Mesenteric fat pad (tissue), 1 donor: ENCODE measurements at places on chromosomes 4 and X.

DNA sequence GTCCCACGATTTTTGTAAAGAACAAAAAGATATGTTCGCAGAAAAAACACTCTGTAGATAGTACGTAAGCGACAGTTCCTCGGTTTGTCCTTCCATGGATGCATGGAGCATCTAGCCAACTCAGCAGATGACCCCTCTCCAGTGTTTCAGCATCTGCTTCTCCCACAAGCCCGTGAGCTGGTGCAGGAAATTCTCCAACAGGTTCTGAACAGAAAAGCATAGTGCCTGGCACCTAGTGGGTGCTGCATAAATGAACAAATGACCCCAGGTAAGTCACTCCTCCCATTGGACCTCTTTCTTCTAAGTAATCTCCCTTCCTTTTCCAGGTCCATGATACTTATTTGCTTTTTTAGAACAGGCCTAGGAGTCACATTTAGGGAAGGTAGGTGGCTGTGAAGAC lies 966 bp upstream of the KIAA0232 start:
- peak; percentile 35 for DNase-seq

GRCh38 chr4:91123742-91124141 lies 996.5 kb downstream of the CCSER1 start:
- DNase-seq = no peak

DNA sequence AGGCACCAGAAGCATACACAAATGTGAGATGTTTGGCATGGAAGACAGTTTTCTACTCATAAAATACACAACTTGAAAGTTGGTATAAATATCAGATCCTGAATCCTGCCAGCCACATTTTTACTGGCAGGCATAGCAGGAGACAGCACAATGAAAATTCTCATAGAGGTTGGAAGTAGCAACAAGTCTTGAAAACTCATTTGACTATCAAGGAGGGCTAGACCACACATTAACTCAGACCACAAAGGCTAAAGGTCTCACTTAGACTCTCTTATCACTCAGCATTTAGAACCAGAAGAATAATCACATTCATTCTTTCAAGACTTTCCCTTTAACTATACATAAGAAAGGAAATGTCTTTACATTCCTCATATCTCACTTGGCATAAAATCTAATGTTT lies 56.5 kb downstream of the SORBS2 start:
- no peak for DNase-seq

- DNase-seq = no peak
Measured at GRCh38 chrX:11533199-11533651, 132.5 kb downstream of the ARHGAP6 start.

- DNase-seq = no peak
Measured at GRCh38 chrX:34884817-34885216, 57.8 kb upstream of the FAM47B start.

- peak; percentile 80 for DNase-seq
Measured at GRCh38 chr4:8651661-8652180, 59.2 kb downstream of the CPZ start.

- no peak for DNase-seq
Measured at GRCh38 chr4:92600638-92601037, 296.9 kb downstream of the GRID2 start.

DNA sequence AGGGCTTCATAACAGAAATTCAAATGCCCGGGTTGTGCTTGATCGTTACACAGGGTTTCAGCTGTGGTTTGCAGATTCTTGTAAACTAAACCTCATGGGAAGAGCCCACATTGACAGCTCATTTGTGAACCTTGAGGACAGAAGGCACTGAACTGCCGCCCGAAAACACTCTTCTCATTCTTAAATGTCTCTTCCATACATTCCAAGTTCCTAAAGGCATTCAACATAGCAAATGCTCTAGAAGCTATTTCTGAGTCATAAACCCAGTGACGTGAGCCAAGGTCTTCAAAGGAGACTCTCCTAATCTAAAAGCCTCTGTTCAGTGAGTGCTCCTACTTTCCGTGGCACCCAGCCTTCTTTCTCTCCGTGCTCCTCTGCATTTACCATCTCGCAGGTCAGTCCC lies 737.8 kb upstream of the FRG1 start:
- DNase-seq = no peak

DNA sequence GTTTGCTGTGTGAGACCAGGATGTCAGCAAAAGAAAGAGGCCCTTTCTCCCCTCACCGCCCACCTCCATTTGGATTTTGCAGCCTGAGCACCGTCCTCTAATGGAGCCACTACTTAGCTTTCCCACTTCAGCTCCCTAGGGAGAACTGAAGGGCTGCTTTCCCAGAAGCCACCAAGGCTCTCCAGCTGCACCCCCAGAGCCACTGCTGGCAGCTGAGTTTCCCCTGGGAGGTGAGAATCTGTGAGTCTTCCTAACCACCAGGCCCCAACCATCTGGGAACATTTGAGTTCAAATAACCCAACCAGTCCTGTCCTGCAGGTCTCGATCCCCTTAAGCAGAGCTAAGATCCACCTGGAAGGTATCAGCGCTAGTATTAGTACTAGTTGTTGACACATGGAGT lies 173.1 kb upstream of the USP9X start:
- DNase-seq = no peak

DNA sequence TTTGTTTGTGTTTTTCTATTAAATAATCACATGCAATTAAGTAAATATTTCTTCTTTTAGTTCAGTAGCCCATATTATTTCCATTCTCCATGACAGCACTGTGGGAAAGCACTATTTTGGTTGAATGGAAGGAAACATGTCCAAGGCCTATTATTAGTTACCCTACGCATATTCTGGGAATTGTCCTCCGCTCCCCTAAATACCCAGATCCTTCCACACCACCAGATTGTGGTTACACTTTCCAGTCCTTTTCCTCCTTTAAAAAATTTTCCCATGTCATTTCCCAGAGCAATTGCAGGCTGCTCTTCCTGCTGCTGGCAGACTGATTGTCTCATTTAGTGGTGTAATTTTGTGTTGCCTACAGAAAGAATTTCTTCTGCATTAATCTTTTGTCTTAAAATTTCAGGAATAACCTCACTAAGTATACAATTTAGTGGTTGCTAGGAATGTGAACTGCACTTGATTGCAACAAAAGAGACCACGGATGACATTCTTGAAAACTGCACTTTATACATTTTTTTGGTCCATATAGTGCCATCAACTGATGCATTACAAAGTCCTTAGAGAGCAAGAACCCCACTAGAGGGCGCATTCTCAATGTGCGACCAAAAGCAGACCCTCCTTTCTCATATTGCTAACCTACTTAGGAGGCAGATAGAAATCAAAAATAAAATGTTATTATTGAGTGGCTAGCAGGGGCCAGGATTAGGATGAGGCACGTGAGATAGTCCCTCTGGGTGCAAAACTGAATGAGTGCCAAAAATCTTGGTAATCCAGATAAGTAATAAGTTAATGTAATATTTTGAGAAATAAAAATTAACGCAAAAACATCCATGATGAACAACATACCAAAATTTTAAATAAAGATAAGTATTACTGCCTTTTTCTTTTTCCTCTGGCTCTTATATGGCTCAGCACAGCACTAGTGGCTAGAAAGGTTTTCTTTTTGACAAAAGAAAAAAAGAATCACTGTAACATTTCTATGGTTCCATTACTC lies 98.8 kb upstream of the IQCM start:
- no peak for DNase-seq

DNA sequence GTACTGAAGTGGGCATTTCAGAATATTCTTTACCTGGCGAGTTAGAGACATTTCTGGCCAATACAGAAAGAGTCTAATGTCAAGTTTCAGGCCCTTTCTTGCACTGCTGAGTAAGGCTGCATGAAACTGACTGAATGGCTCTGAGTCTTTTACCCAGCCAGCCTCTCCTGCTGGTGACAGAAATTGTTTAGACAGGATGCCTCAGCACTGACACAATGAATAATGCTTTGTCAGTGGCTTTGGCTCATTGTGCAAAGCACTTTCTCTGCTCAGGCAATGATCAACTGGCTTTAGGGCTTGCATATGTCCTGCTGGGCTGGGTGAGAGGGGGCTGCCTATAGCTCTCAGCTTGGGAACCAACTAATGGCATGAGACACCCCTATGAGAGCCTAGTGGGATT lies 45.5 kb downstream of the CLNK start:
- DNase-seq = no peak

- DNase-seq = no peak
Measured at GRCh38 chrX:29042341-29042740, 455.1 kb downstream of the IL1RAPL1 start.

DNA sequence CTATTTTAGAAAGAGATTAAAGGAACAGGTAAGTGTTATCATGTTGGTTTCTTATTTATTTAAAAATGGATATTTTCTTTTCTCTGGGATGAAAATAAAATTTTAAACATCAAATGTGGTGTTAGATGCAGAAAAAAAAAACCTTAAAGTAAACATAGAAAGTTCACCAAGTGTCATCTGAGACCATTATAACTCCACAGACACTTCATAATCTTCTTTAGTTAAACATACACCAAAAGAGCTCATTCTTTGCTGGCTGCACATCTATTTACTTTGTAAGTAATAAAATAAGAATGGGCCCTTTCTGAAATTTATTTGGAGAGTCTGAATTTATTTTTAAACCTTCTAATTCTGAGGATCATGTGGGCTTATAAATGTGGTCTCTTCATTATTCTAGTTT lies 460.7 kb upstream of the CTSO start:
- no peak for DNase-seq

GRCh38 chrX:56233682-56234081 lies 1.5 kb downstream of the KLF8 start:
- no peak for DNase-seq

DNA sequence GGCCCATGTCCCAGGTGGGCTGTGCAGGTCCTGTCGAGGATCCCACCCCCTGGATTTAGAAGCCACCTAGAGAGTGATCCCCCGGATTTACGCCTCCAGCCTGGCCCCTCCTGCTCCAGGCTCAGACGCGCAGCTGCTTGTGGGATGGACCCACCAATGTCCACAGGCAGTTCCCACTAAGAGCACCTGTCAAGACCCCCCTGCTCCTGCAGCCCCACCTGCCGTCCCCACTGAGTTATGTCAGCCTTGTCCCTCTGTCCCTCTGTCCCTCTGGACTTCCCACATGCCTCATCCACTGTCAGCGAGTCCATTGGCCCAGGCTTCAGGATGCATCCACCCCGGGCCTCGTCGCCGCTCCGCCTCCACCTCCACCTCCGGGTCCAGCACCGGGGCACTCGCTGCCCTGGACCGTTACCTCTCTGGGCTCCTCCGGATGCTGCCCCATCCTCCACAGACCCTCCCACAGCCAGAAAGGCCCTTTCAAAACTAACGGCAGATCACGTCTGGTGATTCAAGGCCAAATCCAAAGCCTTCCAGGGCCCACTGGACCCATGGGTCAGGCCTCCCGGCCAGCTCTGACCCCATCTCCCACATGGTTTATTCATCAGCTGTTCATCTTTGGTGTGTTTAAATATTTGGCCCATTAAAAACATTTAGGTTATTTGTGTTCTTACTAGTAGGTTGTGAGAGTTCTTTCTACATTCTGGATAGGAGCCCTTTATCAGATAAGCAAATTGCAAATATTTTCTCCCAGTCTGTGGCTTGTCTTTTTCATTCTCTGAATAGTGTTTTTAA lies 28.3 kb downstream of the HTRA3 start:
- DNase-seq = no peak

GRCh38 chr4:76301068-76301774 lies 5.3 kb upstream of the STBD1 start:
- DNase-seq = no peak

DNA sequence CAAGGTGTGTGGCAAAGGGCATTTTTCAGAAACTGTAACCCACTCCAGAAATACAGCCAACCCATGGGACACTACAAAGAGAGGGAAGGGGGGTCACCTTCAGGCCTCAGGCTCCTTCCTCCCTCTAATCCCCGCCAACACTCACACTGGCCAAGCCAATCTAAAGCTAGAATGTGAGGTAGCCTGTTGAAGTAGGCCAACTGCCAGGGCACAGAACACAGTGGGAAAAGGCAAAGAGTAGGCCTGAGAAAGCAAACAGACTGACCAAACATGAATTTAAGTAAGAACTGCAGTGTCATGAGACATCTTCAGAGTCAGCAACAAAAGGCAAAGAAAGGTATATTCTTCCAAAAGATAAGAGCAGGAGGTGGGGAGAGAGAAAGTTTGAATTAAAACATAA lies 289.0 kb downstream of the HNRNPD start:
- no peak for DNase-seq

GRCh38 chr4:169042608-169043007 lies 32.6 kb upstream of the CBR4 start:
- DNase-seq = no peak

DNA sequence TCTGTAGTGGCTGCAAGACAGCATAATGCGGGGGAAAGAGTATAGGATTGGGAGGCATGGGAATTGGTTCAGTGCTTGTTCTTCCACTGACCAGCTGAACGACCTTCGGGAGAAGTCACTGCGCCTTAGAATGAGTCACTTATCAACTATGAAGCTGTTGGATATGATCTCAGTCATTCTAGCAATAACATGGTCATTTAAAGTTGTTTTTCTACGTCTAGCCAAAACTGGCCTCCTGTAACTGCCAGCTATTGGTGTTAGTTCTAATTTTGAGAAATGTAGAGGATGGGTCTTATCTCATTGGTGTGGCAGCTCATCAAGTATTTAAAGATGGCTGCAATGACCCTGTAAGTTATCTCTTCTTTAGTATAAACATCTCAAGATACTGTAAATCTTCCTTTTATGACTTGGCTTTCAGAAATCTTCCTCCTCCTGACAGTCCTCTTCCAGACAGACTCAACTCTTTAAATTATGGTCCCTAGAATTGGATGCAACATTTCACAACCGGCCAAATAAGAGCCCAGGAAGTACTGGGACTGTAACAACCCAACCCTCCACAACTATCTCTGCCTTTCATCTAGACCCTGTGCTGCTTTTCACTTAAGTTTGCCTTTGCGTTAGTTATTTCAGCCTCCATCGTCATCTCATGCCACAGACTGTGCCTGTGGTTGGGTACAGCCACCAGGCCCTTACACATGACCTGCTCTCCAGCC lies 243.3 kb downstream of the CBR4 start:
- DNase-seq = no peak

DNA sequence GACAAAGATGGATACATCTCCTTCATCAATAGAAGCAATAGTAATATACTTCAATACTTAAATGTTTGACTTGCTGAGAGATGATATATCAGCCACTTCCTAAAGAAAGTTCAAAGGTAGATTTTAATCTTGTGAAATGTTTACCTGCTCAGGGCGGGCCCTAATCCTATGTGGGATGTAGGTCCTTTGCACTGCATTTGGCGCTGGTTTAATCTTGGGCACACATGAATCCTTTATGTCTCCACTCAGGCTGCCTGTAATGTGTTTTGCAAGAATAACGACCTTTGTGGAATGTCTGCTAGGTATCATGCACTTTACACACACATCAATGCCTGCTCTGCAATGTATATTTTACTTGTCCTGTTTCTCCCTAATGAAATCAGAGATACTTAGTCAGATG lies 368.7 kb downstream of the GBA3 start:
- no peak for DNase-seq

- no peak for DNase-seq
Measured at GRCh38 chr4:43113196-43113595, 220.7 kb downstream of the GRXCR1 start.

GRCh38 chr4:76233529-76233928 lies 18.0 kb upstream of the FAM47E start:
- no peak for DNase-seq

DNA sequence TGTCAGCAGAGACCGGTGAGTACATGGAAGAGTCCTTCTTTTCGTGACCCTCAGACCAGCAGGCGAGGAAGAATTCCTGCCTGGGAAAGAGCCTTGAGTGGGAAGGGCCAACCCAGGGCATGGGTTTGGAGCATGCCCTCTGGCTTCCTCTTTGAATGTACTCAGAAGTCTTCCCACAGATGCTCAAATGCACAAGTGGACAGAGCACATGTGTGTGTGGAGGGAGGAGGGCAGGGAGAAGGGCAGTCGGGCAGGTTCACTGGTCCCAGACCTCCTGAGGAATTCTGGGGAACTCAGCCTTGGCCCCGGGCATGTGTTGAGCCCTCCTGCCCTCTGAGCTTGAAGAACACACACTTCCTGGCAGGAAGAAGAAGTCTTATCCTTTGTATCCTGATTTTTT lies 63.2 kb upstream of the HELT start:
- peak; percentile 53 for DNase-seq
